ENCODE measurements at places on chromosomes 6 and 20.

GRCh38 chr6:134291156-134291555, 26.8 kb downstream of the SGK1 start:
- no peak for DNase-seq

DNA sequence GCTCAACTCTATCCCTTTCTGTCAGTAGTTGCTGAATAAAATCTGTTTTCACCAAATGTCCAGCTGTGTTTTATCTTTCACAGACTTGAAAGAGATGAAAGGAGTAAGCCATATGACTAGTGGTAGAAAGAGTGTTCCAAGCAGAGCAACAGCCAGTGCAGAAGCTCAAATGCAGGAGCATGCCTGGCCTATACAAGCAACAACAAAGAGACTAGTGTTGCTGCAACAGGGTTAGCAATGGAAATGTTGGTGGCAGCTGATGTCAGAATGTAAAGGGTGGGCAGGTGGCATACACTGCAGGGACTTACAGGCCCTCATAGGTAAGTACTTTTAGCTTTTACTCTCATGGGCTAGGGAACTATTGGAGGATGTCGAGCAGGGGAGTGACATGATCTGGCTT, 5.2 kb upstream of the HINT3 start:
- no peak for DNase-seq

GRCh38 chr6:94254689-94255088, 835.3 kb upstream of the EPHA7 start:
- DNase-seq, result no peak

GRCh38 chr6:112049026-112049799, 4.7 kb upstream of the CCN6 start:
- no peak for DNase-seq

DNA sequence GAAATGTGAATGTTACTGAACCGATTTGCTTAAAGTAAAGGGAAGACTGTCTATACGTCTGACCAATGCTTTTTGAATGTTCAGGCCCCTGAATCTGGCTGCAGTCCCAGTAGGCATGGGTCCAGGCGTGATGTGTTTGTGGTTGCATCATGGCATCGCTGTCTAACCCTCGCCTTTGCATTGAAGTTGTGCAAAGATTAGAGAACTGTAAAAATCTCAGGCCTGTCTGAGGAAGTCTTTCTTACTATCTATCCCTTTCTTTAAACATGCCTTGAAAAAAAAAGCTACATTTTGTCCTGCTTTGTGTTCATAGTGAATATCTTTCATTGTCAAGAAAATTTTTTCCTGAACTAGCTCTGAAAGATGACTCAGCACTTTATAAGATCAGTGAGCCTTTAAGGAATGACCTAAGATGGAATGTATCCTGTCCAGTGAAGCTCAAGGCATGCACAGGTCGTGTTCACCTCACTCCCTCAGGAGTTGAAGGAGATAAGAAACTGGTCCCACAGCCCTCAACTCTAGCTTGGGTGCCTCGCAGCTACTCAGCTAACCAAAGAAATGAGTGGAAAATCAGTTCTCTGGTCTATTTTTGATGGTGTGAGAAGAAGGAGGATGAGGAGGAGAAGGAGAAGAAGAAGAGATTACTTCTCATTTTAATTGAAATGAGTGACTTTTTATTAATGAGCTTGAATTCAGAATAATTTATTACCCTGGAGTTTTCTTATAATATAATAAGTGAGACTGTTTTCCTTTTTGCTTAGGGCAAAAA, 48.6 kb downstream of the TPD52L1 start:
- DNase-seq, result peak; percentile 4

DNA sequence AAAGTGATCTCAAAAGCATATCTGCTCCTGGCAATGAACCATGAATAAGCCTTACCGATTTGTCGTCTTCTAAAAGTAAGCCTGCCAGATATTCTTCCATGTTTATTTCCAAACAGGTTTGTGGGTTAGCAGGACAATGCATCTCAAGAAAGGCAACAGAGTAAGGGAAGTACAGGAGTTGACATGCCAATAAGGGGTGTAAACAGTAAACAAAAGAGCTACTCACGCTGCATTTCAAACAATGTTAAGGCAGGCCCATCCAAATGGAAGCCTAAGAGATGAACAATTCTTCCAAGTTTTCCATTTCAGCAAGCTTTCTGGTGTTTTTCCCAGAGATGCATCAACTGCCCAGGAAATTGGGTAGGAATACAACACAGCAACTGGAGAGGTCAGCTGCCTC, 27.8 kb upstream of the CRIP3 start:
- no peak for DNase-seq

GRCh38 chr6:70857387-70858077, 99.3 kb downstream of the B3GAT2 start:
- DNase-seq, result no peak

DNA sequence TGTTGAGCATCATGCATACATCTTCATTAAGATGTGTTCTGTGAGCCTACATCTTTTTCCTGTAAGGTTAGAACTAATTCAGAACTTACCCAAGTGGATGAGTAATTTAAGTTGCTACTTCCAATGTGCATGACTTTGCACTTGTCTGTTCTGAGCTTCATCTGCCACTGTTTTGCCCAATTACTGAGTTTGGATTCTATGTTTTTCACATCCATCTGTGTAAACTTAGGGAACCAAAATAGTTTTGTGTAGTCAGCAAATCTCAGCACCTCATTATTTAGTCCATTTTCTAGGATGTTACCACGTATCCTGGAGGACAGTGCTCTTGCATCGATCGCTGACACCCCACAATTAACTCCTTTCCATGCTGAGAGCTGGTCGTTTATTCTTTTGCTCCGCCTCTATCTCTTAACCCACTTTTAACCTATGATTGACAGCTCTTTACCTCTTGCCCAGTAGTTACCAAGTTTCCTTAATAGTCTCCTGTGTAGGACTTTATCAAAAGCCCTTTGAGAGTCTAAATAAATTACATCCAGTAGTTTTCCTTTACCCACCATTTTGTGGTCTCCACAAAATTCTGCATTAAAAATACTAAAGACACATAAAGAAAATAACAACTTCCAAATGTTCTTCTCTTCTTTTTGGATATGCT, 44.2 kb upstream of the CITED2 start:
- DNase-seq, result no peak

DNA sequence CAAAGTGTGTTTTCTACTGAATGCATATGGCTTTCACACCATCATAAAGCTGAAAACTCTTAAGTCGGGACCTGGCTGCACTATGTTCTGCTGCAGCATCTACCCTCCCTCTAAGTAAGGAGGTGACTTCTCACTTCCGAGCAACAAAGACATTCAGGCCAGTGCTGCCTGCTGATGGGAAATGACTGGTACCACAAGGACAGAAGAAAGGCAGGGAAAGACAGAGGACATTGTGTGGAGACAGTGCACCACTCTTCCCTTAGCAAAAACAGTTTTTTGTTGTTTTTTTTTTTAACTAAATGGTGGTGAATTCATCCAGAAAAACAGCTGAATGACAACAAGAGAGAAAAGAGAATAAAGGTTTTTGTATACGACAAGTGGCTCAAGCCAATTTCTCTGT, 81.5 kb downstream of the MAP7 start:
- DNase-seq, result no peak

DNA sequence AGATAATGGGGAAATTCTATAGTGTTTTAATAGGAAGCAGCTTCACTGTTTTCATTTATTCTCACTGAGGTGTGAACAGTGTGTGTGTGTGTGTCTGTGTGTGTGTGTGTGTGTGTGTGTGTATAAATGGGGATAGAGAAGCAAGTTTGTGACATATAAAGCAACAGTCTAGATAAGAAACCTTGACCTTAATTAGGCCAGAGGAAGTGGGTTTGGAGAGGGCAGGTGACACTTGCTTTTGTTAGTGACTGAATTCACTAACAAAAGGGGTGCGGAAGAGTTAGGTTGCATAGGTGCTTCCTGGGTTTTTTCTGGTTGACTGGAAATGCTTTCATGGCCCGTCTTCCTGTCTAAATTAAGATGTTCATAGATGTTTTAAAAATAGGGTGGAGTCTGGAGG, 515.7 kb upstream of the FLRT3 start:
- no peak for DNase-seq

DNA sequence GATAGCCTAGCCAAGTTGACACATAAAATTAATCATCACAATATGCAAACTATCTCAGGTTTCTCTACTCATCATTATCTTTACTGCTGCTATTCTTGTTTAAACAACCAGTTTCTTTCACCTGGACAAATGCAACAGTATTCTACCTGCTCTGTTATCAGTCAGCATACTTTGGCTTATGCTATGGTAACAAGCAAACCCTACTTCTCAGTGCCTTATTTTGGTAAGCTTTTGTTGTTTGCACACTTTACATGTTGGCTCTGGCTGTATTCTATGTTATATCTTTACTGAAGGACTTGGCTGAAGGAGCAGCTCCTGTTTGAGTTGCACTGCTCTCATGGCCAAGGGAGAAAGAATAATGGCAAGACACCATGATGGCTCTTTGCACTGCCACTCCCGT, 463.1 kb downstream of the EPM2A start:
- no peak for DNase-seq

DNA sequence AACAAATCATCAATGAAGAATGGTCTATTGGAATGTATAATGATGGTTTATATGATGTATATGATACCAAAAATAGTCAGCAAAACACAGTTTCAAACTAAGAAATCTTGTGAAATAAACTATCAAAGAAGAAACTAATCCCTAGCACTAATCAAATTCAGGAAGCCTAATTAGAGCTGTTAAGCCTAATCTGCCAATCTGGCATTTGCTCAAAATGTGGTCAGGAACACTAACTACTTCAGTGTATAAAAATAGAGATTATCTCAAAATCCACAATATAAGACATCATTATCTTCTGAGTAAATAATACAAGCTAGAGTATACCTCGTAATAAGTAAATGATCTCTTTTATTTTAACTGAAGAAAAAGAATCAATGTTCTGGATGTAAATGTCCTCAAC, 12.8 kb upstream of the AKAP7 start:
- DNase-seq, result no peak

DNA sequence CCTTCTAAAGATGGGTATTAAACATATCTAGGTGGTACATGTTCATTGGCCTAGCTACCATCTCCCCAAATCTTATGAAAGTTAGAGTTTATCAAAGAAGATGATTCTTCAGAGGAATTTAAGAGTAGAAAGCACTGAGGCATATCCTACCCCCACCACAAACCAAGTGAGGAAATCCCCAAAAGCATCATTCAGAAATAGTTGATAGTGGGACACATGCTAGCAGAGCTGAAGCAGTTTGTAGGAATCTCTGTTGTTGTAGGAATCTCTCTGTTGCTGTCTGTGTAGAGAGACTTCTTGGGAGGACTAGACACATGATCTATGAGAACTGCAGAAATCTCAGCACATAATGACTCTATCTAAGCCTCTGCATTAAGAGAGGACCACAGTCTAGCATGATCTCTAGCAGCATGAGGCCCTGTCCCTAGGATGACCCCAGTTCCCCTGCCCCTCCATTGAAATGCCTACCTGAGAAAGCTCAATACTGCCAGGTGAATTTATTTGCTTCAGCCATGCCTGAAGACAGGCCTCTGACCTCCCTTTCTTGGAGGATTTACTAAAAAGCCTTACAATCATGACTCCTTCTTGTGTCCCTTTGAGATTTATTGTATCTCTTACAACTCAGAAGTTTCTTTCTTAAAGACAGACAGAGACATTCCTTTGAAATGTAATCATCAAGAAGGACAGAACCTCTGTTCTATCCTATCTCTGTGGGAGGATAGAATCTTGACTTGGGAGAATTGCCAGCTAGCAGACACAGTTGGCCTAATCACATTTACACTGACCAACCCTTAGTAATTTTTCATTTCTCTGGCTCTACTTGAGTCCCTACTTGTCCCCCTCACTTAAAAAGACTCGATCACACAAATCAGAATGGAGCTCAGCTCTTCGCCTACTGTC, 582.4 kb downstream of the PHF3 start:
- DNase-seq, result no peak

DNA sequence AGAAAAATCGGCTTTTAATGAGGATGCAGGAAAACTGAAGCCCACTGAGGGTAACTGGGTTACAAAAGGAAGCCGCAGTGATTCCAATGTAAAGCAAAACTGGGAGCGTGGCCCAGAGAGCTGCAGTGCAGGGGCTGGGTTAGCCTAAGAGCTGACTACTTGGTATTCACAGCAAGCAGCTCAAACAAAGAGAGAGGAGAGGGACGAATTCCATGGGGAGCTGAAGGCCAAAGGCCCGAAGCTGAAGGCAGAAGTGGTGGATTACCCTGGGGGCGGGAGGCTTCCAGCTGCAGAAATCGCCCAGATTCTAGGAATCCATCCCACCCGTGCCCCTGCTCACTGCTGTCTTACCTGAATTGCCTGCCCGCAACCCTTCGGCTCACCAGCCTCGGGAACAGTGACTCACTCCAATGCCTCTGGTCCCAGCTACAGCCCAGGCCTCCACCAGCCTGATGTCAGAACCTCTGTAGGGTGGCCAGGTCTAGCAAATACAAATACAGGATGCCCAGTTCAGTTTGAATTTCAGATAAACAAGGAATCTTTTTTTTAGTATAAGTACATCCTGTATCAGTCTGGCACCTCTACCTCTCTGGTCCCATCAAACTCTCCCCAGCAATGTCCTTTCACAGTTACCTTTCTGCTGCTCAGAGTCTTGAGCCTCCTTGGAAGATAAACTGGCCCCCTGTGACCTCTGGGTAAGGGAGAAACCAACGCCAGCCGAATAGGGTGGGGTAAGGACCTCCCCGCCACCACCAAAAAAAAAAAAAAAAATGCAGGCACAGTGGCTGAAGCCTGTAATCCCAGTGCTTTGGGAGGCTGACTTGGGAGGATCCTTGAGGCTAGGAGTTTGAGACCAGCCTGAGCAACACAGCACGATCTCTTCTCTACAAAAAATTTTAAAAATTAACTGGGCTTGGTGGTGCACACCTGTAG, 14.6 kb upstream of the ZMYND8 start:
- no peak for DNase-seq

- DNase-seq, result no peak
Measured at GRCh38 chr6:9783567-9783966, 631.3 kb downstream of the TFAP2A start.

DNA sequence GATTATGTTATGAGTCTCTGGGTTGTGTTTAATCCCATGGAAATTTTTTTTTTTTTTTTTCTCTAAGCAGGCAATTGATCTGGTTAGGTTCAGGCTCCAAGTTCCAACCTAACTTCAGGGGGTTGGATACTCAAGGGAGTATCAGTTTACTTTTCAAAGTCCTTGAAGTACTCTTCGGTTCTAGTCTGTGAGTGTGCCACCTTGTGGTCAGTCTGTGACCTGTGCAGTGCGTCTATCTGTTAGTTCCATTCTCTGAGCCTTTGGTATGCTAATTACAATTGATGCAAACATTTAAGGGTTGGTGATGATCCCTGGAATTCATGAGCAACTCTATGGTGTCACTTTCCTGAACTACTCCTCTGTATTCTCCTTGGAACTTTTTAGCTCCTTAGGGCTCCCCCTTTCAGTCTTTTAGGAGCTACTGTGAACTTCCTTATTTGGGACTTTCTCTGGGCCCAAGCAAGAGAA, 342.0 kb downstream of the SOX4 start:
- peak; percentile 56 for DNase-seq

GRCh38 chr6:125670568-125670967, 78.9 kb upstream of the HEY2 start:
- no peak for DNase-seq

Measured in hematopoietic multipotent progenitor cell treated with erythropoietin and hydrocortisone succinate and interleukin-3 and kit ligand, for 8 days (in vitro differentiated cells).